ENCODE measurements at places on chromosomes 6 and 20.

DNA sequence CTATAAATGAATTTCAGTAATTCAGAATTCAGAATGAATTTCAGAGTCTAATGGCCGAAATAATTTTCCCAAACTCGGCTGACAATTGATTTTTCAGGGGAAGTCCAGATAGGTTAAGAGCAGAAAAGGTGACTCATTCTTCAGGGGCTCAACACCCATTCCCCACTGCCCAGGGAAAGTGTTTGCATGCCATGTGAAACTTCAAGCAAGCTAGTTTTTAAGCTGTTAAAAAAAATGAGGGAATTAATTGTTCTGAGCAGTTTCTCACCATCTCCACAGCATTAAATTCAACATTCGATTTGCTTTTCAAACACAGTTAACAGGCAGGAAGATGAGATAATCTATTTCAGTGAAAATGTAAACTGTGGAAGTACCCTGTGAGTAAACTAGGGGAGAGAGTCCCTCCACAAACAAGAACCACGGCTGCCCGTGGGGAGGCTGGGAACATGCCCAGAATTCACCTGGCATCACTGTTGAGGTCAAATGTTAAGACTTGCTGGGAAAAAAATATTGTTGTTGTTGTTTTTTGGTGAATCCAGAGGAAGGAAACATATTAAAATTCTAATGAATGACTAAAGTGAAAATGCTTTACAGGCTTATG, 650.8 kb upstream of the AGPAT4 start:
- DNase-seq, result no peak

DNA sequence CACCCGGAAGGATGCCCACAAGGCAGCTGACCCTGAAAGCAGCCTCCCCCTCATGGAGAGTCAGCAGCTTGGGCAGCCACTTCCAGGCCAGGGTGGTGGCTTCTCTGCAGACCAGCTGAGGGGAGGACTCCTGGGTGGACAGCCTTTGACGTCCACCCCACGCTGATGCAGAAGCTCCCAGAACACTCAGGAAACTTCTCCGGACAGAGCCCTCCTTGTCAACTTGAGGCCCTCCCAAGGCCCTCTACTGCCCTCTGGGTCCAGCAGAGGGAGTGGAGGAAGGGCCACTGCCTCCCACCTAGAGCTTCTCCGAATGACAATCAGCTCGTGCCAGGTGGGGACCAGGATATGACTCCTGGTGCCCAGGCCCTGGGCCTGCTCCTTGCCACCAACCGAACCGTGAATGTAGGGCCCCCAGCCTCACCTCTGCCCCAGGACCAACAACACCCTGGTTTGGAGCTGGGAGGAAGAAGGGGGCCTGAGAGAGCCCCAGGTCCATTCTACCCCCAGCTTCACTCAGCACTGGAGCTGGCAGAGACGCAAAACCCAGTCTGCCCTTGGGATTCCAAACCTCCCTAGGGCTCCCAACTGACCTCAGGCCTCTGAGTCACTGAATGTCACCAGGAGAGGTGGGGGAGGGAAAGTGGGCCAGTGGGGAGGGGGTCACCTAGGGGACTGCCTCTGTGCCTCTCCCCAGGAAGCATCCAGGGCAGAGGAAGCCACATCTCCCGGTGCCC, 10.9 kb upstream of the SLC22A7 start:
- no peak for DNase-seq

GRCh38 chr20:32470025-32470861, 112.1 kb downstream of the ASXL1 start:
- DNase-seq, result peak; percentile 19

GRCh38 chr6:67361264-67361663, 1273.8 kb upstream of the ADGRB3 start:
- no peak for DNase-seq

- DNase-seq, result no peak
These were observed 204.9 kb downstream of the FOXA2 start for GRCh38 chr20:22379472-22379871.

- no peak for DNase-seq
These were observed 173.7 kb upstream of the ID4 start for GRCh38 chr6:19663479-19663878.

DNA sequence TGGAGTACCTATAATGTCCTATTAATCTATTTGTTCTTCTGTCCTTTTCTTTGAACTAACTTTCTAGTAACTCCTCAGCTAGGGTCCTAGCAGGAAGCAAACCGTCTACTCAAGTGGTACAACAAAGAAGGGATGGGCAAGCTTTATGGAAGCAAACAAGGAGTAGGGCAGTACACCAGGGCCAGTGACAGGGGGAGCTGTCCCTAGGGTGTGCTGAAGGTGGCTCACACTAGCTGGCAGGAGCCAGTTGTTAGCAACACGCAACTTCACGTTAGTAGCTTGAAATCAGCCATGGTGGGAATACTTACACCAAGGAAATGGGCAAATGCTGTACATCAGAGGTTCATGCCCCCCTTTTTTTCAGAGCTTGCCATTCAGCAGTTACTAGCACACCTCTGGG, 74.0 kb upstream of the EYA2 start:
- DNase-seq, result no peak

DNA sequence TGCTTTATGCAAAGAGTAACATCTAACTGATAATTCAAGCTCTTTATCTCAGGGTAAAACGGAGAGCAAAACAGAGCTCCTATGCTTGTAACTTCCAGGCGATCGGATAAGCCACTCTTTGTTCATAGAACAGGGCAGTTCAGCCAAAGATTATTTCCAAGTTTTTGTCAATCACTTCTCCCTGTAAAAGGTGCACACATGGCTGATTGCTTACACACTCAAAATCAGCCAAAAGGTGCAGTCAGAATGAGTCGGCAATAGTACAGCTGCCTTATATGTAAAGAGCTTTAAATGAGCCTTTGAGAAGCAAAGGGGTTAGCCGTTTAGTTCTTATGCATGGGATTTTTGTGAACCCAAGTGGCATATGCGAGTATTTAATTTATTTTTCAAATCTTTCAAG, 449.6 kb upstream of the POU3F2 start:
- no peak for DNase-seq

- DNase-seq, result no peak
These were observed 39.4 kb downstream of the SCML4 start for GRCh38 chr6:107784669-107785068.

DNA sequence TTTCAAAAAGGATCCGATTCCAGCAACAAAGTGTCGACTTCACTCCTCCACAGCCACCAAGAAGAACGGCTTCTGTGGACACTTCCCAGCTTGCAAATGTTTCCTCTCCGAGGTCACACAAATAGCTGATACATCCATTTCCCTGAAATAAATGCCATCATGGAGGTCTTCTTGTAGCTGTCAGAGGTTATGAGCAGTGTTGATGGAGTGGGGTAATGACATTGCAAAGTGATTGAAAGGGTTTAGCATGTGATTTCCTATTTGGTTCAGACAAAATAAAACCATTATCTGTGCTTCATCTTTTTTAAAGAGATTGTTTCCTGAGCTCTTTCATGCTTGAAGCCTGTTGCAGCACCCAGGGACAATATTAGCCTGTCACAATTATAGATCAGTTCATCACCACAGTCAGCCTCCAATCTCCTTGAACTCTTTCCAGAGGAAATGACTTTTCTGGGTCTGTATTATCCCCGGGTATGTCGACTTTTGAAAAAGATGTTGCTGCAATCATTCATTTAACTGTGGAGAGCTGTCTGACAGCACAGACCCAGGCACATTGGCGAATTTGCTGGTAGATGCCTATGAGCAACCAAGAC, 16.9 kb upstream of the KIF16B start:
- DNase-seq, result no peak

GRCh38 chr6:14313248-14313647, 195.7 kb downstream of the CD83 start:
- DNase-seq, result no peak

- DNase-seq, result no peak
These were observed 69.2 kb upstream of the GMDS start for GRCh38 chr6:2314641-2315040.

GRCh38 chr6:109877028-109878004, 100.8 kb upstream of the GPR6 start:
- DNase-seq, result no peak

GRCh38 chr6:82270881-82271635, 23.5 kb upstream of the IBTK start:
- DNase-seq, result peak; percentile 49

DNA sequence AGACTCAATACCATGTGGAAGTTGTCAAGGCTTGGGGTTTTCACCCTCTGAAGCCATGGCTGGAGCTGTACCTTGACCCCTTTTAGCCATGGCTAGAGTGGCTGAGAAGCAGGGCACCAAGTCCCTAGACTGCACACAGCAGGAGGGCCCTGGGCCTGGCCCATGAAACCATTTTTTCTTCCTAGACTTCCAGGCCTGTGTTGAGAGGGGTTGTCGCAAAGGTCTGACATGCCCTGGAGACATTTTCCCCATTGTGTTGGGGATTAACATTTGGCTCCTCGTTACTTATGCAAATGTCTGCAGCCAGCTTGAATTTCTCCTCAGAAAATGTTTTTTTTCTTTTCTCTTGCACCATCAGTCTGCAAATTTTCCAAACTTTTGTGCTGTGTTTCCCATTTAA, 196.4 kb downstream of the SLC16A10 start:
- DNase-seq, result no peak

DNA sequence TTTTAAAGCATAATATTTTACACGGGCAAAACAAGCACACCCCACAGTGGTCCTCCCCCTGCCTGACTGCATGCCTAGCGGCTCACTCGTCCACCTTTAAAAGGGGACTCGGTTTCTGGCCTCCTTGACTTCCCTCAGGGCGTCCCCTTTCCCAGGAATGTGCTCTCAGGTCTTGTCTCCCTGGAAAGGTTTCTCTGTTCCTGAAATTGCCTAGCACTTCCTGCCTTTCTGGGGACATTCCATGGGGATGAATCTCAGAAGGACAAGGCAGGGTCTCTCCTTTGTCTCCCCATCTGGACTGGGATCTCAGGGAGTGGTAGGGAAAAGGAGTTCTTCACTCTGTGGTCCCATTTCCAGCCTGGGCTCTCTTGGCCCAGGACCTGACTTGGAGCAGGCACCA, 4.9 kb downstream of the TCF15 start:
- no peak for DNase-seq

- no peak for DNase-seq
These were observed 11.2 kb upstream of the PSMG4 start for GRCh38 chr6:3247255-3248146.

- no peak for DNase-seq
These were observed 25.1 kb upstream of the ENPP1 start for GRCh38 chr6:131782764-131783163.

- no peak for DNase-seq
These were observed 6.3 kb downstream of the RBBP8NL start for GRCh38 chr20:62420846-62421715.

DNA sequence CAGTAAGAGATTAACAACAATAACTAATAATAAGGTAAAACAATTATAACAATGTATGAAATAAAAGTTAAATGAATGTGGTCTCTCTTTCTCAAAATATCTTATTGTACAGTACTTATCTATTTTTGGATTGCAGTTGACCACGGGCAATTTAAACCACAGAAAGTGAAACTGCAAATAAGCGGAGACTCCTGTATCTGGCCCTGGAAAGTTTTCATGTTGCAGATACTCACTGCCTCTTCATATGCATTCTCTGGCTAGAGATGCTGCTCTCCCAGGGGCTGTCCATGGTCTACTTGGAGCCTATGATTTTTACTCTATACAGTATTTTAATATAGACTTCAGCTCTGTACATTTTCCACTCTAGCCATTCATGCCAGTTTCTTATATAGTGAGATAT, 230.8 kb downstream of the FUT9 start:
- no peak for DNase-seq

DNA sequence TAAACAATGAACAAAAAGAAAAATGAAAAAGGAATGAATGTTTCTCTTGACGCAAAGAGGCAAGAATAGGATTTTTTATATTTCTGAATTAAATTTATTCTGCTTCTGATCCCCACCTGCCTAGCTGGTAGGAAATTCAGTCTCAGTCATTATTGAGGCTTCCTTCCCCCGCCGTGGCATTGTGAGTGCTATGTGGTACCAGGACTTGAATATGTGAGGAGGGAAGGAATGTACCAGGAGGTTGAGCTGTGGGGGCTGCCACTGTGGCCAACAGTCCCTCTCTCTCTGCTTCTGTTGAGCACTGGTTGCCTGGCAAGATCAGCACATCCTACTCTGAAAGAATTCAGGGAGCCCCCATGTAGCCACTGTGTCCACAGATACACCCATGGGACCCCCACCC, 368.1 kb upstream of the JARID2 start:
- DNase-seq, result no peak

GRCh38 chr6:128882991-128883611, at the start of gene LAMA2:
LAMA2 (plus strand) TSS chr6:128883138; CDS start chr6:128883246, 108 bp downstream.
- DNase-seq, result no peak

GRCh38 chr6:167941822-167942221, 55.6 kb upstream of the KIF25 start:
- no peak for DNase-seq

- no peak for DNase-seq
These were observed 2.9 kb downstream of the PKIG start for GRCh38 chr20:44585057-44585963.

DNA sequence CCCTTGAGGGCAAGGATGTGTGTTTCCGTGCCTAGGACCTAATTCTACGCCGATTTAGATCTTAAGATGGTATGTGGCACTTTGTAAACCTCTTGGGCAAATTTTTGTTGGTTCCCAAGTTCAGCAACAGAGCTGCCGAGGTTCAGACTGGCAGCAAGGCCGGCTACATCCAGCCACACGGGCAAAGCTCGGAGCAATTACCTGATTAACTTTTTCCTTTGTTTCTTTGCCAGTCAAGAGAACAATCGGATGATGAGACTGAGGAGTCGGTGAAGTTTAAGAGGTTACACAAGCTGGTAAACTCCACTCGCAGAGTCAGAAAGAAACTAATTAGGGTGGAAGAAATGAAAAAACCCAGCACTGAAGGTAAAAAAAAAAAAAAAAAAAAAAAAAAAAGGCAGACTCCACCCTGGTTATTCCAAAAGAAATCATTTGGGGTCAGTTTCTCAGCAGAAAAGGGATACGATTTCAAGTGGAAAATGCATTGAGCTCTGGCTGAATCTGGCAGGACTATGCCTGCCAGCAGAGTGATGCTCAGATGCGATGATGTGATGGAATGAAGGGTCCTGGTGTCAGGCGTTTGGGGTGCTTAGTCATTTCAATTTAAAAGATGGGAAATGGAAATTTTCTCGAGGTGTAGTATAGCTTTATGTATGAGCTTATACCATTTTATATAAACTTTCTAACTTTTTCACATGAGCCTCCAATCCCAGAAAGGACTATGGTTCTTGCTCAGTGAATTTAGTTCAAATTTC, 171.6 kb downstream of the SASH1 start:
- DNase-seq, result no peak

DNA sequence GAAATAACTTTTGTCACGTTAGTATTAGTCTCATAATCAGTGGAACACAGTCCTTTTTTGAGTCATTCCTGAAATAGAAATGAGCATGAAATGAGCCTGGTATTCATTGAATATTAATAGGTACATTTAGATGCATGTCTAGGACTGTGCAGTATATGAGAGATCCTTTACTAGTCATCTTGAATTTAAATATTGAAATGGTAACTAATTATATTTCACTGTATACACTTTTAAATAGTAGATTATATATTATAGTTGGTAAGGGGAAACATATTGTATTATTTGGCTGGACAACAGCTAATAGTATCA, 59.4 kb downstream of the RSPO3 start:
- no peak for DNase-seq

GRCh38 chr6:48183811-48184605, 73.0 kb upstream of the PTCHD4 start:
- no peak for DNase-seq
